HS-27A (cell line): ENCODE measurements at places on chromosomes 7 and 10.

GRCh38 chr7:25549271-25549921, 321.1 kb upstream of the NPVF start:
- DNase-seq: no peak

DNA sequence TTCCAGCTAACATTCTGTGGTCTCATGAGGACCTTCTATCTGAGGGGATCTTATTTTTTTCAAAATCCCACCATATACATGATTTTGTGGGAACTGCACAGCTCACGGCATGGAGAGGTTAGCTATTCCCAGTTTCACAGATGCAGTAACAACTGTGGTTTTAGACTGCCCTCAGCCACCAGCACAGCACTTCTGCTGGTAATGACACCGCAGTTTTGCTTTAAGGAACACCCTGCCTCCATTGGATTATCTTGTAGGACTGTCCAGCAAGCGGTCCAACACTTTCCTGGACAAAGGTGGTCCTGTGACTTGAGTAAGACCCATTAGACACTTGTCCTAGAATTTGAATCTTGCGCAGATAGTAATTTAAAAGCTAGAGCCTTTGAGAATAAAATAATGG, 65.3 kb upstream of the SMNDC1 start:
- no peak for DNase-seq

DNA sequence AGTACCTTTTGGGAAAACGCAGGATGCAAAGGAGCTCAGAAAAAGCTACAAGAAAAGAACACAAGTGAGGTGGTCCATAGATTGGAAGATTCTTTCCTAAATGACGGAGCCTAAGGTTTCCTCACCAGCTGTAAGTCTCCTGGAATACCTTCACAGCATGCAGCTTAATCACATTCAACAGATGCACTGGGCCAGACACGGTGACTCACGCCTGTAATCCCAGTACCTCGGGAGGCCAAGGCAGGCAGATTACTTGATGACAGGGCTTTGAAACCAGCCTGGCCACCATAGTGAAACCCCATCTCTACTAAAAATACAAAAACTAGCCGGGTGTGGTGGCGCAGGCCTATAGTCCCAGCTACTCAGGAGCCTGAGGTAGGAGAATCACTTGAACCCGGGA, 228.7 kb downstream of the FRMD4A start:
- DNase-seq: no peak

- DNase-seq: no peak
Observed at GRCh38 chr10:35328404-35329037, 7.8 kb upstream of the CCNY start.

GRCh38 chr10:1253523-1254353, 197.6 kb downstream of the WDR37 start:
- no peak for DNase-seq

- no peak for DNase-seq
Observed at GRCh38 chr10:43262397-43262901, 4.4 kb downstream of the RASGEF1A start.

GRCh38 chr10:22609719-22610465, 104.5 kb downstream of the PIP4K2A start:
- no peak for DNase-seq

- no peak for DNase-seq
Observed at GRCh38 chr10:6052247-6053221, 9.6 kb downstream of the IL2RA start.

DNA sequence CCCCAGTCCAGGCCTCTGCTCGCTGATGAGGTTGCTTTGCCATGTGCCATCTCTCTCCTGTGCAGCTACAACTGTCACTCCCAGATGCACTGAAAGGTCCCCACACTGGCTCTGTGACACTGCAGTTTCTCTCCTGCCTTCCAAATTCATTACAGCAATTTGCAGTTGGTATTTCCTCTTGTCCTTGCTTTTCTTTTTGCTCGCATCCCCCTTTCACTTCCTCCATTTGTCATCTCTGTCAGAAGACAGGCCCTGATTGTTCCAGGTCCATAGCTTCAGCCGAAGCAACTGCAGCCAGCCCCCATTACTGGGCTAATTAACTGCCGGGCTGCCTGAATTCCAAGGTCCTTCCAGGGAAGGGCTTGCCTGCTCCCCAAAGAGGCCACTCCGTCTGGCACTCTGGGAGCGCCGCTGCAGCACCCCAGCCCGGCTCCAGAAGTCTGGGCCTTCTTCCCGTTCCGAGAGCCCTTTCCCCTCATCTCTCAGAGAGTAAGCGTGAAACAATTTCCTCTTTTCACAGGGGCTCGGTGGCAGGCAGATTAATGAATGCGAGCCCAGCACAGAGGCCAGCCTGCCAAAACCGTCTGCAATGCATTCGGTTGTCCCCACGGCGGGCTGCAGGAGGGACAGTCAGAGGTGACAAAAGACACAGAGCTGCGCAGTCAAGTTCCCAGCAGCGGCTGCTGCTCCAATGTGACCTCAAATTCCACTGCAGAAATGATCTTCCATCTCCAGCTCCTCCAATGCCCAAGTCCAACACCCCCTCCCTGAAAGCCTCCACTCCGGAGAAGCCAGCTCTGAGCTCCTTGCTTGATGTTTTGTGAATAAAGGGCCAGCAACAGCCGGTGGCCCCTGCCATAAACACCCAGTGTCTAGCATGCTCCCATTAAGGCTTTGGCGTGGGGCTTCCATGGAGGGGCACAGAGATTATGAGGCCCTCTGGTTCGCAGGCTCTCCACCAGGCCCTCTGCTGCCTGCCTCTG, 279.4 kb upstream of the HABP2 start:
- DNase-seq: no peak

DNA sequence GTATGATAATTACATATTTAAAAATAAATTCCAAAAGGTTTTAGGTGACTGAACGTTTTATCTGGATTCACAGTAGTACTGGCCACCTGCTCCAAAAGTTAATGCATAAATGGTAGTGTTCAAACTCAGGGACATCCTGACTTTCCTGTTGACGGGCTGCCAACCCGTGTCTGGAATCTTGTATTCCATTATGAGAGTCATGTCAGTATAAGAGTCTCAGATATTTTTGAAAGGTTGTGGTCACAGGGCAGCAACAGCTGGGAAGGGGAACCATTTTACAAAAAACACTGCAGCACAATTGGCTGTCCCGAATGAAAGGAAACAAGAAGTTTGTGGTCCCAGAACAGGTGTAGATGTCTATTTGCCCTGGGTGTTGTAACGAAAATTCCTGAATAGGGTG, 2.8 kb downstream of the TDRD1 start:
- DNase-seq: no peak

GRCh38 chr10:85642421-85643170, 724.0 kb downstream of the GRID1 start:
- no peak for DNase-seq

DNA sequence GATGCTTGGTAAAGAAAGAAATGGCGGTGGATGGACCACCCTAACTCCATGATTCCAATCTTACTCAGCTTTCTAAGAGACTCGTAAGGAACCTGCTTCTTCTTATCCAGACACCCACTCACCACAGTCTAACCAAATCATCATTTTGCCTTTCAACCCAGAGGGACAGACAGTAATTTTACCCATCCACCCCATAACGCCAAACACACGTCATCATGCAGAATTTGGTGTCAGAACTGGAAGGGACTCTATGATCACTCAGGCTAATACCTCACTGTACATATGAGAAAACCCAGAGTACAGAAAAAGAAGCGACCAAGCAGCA, 388 bp downstream of the ECD start:
- DNase-seq: no peak

GRCh38 chr7:7351832-7352231, 169.5 kb downstream of the C1GALT1 start:
- DNase-seq: no peak

GRCh38 chr7:64541438-64542359, 21.2 kb downstream of the ZNF680 start:
- no peak for DNase-seq

GRCh38 chr7:38052786-38053185, 125.3 kb upstream of the STARD3NL start:
- DNase-seq: no peak

GRCh38 chr10:110792476-110793125, 79.1 kb upstream of the PDCD4 start:
- DNase-seq: no peak

- DNase-seq: no peak
Observed at GRCh38 chr10:80500572-80501380, 36.9 kb upstream of the SH2D4B start.

DNA sequence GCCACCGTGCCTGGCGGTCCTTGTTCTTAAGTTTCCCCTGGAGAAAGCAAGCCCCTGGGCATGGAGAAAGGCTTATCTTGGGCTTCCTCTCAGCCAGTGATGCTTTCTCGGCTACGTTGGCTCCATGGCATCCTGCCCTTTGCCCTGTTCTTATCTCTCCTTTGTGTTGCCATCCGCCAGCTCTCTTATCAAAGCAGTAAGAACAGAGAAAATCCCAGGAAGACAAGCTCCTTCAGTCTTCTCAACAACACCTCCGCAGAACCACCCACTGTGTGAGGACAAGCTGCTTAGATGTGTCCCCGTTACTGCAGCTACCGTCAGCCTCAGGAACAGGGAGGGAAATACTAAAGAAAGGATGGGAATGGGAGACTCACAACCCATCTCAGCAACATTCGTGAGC, 3.3 kb downstream of the PLEKHS1 start:
- no peak for DNase-seq

DNA sequence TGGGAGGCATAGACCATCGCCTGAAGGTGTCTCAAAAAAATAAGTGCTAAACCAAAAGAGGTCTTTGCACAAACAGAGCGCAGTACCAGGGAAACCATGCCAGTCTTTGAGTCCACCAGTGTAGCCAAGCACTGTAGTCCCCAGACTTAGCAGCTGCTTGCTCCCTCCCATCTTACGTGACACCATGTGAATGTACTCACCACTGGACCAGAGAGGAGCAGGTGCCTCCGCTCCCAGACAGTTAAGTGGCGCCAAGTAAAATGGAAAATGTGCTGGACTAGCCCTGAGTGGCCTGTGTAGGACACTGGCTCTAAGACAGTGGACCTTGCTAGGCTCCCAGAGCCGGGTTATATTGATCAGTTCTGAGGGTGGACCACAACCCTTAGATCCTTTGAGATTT, 47.7 kb upstream of the PLEKHA1 start:
- no peak for DNase-seq

DNA sequence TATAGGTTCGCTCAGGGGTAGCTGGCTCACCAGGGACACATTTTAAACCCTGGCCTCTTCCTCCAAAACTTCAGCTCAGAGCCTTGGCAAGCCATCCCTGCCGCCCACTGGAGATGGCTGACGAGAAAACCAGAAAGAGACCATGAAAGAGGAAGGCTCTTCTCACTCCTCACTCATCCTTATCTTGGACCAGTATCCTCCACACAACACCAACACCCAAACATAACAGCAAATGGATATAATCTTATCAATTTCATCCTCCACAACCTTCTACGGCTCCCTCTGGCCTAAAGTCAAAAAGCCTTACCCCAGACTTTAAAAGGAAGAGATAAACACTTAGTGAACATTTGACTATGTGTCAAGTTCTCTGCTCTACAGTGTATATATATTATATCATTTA, 26.9 kb downstream of the DLG5 start:
- DNase-seq: no peak

GRCh38 chr7:148699024-148699781, 500 bp downstream of the CUL1 start:
- no peak for DNase-seq

- DNase-seq: no peak
Observed at GRCh38 chr7:157782041-157782440, 445.2 kb downstream of the DNAJB6 start.

- DNase-seq: no peak
Observed at GRCh38 chr10:31706464-31707092, 222.1 kb downstream of the ARHGAP12 start.

DNA sequence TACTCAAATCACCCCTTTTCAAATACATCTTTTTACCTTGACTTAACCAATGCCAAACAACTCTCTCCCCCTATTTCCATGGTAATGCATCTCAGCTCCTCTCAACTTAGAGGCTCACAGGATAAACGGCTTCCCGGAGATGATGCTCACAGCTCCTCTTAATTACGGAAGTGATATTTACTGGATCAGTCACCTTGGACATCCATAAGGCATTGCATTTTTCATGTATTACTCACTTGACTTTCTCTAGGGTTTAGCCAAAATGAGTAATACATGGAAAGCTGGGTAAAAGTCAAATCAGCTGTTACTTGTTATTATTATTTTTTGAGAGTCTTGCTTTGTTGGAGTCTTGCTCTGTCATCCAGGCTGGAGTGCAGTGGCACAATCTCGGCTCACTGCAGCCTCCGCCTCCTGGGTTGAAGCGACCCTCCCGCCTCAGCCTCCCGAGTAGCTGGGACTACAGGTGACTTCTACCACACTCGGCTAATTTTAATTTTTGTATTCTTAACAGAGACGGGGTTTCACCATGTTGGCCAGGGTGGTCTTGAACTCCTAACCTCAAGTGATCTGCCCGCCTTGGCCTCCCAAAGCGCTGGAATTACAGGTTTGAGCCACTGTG, 73.3 kb upstream of the RHEB start:
- DNase-seq: peak; percentile 64
